GM19239 (cell line): ENCODE measurements at places on chromosomes 12 and 14.
A peak's percentile ranks its signal among the peaks of the same experiment; 100 is the strongest.

DNA sequence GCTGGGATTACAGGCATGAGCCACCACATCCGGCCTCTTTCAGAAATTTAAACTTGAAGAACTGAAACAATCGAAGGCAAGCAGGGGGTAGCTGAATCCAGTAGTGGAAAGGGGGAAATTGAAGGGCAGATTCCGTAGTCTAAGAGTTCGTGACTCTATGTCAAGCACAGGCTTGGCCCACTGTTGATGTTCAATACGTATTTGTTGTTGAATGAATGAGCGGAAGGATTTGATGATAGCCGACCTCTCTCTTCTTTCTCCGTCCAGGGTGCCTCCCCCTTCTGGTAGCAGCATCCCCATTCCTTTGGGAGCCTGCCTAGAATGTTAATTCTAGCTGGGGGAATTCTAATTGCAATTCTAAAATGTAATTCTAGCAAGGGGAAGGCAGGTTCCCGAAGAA lies 59.8 kb upstream of the MED13L start:
- no peak for DNase-seq

DNA sequence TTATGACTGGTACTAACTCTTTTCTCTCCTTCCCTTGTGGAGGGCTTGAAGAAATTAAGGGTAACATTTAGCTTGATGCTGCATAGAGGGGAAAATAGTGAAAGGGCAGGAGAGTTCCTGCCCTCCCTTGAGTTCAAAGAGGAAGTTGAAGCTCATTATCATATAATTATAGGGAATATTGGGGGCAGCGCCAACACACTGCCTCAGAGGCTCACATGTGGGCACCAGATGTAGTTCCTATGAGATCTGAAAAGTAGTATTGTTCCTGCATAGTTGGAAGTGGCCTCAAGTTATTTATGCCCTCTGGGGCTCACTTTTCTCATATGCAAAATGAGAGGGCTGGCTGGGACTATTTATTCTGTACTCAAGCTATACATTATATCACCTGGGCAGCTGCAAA lies 33.0 kb upstream of the FGF23 start:
- no peak for DNase-seq

- no peak for DNase-seq
These were observed 47.0 kb downstream of the IFT81 start for GRCh38 chr12:110171186-110171538.

- no peak for DNase-seq
These were observed 3.2 kb upstream of the PYGL start for GRCh38 chr14:50947446-50947845.

GRCh38 chr12:124916374-124917134 lies 2.1 kb upstream of the UBC start:
- DNase-seq, result no peak

DNA sequence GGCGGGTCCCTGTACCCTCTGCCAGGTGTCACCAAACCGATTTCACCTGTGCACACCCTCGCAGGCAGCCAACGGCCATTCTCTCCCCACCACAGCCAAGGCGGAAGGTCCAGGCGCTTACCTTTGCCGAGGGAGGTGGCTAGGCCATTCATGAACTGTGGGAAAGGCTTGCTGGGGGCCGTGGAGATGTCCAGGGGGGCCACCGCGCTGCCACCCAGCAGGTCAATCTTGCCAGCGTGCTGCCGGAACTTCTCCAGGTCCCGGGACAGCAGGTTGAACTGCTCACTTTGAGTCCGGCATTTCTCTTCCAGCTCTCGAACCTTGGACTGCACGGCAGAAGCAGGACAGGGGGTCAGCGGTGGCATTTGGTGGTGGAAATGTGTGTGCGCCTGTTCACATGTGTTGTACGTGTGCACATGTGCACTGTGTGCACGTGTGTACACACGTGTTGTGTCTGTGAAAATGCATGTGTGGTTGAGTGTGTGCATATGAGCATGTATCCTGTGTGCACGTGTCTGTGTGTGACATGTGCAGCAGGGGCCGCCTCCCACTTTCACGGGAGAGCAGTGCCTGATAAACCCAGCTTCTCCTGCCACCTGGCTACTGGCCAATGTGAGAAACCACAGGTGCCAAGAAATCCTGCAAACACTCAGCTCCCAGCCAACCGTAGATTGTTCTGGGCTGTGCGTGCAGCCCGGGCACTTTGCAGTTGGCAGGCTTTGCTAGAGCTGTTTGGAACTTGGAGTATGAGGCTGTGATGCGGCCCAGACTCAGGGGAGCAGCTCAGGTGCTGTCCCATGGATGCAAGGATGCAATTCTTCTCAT lies 118.9 kb downstream of the PIWIL1 start:
- DNase-seq, result no peak

GRCh38 chr12:62891805-62892549 lies 43.0 kb downstream of the PPM1H start:
- no peak for DNase-seq

DNA sequence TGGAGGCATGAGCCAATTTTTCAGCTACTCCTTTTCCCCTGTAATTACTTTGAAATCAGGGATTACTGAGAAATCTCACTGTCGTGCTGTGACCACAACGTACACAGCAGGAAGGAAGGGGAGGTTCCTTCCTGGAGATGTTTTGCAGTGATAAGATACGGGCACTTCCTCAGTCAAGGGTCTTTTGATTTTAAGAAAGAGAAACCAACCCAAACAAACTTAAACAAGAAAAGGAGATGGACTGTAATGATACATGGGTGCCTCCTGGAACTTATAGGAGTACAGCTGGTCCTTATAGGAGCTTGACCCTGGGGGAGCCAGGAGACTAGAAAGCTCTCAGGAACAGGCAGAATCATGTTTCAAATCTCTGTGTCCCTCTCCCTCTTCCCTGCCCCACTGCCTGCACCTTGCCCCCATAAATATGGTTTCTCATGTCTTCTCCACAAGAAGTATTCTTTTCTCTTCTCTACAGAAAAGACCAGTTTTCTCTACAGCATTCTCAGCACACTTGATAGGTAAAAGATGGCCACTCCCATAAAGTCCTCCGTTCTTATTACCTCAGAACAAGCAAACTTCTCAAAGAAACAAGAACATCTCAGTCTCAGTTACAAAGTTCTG lies 281.1 kb upstream of the AMIGO2 start:
- DNase-seq, result no peak

GRCh38 chr12:20264608-20265114 lies 103.7 kb upstream of the PDE3A start:
- no peak for DNase-seq

- peak; percentile 69 for DNase-seq
These were observed 4.5 kb upstream of the SETD1B start for GRCh38 chr12:121799156-121799841.

- no peak for DNase-seq
These were observed 337.1 kb downstream of the TMEM121 start for GRCh38 chr14:105863296-105864108.

- no peak for DNase-seq
These were observed 5.7 kb downstream of the PAWR start for GRCh38 chr12:79685068-79685467.

DNA sequence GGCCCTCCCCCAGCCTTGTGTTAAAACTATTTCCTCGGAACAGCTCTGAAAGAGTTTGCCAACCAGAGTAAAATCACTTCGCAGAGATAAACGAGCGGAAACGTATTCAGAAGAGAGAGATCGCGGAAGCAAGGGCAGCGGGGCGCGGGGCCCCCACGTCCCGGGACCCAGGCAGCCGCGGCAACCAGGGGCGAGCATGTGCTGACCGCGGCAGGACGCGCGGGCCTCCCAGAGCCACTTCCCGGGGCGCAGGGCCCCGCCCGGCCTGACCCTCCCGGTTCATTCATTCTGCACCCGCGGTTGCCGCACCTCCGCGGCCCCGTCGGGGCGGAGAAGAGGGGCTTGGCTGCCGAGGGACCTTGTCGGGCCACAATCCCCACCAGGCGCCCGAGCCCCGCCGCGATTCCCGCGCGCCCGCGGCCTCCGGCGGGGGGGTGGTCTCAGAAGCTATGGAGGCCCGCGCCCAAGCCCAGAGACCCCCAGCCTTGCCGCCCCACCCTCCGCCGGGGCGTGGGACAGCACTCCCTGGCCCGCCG lies 598 bp downstream of the UBE2N start:
- no peak for DNase-seq

DNA sequence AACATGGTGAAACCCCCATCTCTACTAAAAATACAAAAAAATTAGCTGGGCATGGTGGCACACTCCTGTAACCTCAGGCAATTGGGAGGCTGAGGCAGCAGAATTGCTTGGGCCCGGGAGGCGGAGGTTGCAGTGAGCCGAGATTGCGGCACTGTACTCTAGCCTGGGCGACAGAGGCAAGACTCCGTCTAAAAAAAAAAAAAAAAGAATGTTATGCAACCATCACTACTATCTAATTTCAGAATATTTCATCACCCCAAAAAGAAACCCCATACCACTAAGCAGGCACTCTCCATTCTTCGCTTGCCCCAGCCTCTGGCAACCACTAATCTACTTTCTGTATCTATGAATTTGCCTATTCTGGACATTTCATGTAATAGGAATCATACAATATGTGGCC lies 68.8 kb upstream of the AMN start:
- no peak for DNase-seq
